Stimulated activated CD4-positive, alpha-beta T cell treated with anti-CD3 and anti-CD28 coated beads, Interleukin-15, amount 100 ng/mL, for 48 hours (primary cell): ENCODE measurements at places on chromosomes 2 and 18.

GRCh38 chr2:235463893-235464292 is 29.9 kb upstream of the AGAP1 start:
- no peak for DNase-seq

DNA sequence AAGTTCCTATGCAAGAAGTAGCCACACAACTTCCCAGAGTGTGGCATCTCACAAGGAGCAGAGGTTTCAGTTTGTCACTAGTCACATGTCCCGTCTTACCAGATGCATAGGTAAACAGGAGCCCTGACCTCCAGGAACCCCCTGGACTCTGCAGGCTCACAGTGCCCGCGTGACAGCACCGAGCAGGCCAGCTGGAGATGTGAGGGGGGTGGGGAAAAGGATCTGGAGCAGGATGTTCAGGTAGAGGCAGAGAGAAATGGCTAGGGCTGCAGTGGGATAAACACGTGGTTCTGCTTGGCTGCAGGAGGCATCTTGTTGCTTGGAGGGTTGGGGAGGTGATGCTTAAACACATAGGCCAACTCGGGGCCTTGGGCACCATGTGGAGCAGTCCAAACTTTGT is 54.2 kb downstream of the IMPA2 start:
- DNase-seq = no peak

DNA sequence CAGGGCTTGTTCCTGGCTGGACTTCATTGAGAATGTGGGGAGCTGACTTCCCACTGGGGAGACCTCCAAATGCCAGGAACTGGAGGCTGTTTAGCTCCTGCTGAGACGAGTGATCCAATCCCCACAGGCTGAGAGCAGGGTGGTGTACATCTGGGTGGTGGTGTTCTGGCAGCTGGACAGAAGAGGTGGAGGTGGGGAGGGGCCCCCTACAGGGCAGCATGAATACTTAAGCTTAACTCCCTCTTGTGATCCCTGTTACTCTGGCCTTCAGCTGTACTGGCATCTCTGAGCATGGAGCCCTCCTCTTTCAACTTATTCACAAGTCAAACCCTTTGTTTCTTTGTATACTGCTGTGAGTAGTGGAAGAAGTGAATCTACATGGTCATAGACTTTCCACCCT is 167.8 kb upstream of the LYPD1 start:
- no peak for DNase-seq

DNA sequence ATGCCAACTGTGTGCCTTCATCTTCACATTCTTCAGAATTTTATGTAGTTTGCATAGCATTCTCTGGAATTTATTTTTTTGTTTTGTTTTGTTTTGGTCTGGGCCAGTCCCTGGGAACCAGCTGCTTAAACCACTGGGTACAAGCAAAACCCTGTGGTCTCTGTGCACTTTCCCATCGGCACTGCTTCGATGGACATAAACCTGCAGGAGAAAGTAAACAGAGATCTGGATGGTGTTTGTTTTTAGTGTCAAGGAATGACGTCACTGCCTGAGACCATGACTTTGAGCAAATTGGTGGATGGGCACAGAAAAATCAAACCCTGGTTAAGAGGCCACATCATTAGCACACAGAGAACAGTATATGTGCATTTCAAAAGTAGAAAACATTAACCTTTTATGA is 64.7 kb upstream of the RASGRP3 start:
- no peak for DNase-seq

DNA sequence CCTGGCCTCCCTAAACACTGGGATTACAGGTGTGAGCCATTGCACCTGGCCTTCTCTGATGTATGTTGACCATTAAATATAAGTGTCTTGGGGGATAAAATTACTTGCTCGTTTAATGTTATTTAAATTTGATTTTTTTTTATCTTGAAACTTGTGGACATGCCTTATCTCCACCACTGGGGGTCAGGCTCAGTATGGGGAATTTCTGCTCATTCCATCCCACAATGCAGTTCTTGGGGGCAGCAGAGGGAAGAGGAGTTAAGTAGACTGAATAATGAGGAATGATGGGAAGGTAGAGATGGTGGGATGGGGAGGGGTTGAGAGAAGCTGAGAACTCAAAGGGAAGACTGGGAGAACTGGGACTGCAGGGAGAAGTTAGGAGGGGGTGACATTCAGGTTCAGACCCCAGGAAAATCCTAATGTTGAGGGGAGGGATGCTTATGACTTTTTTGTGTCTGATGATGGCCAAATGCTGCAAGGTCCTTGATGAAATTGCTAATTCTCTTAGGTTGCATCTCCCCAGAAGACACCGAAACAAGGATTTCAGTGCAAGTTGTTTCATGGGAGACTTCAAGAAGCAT is 174.2 kb downstream of the MIB1 start:
- DNase-seq = no peak

- DNase-seq = peak; percentile 76
Observed at GRCh38 chr18:57437766-57438671, 2.8 kb downstream of the ONECUT2 start.

GRCh38 chr2:204687776-204688175 is 142.5 kb downstream of the PARD3B start:
- DNase-seq = no peak

GRCh38 chr2:1405967-1406366 is 7.3 kb upstream of the TPO start:
- no peak for DNase-seq

DNA sequence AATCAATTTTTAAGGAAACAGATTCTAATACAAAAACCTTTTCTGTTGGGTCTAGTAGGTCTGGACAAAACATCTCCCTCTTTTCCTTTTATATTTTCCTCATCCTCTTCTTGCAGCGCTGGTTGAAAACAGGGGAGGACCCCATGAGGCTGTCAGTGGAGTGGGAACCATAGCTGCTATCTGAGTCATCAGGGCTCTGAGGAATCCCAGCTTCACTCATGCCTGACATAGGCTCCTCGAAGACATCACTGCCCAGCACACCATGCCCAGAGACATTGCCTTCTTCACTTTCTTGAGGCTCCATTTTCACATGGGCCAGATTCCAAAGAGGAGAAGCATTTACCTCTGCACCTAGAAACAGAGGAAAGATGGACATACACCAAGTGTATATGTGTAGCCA is 10.0 kb downstream of the SUPT7L start:
- no peak for DNase-seq

DNA sequence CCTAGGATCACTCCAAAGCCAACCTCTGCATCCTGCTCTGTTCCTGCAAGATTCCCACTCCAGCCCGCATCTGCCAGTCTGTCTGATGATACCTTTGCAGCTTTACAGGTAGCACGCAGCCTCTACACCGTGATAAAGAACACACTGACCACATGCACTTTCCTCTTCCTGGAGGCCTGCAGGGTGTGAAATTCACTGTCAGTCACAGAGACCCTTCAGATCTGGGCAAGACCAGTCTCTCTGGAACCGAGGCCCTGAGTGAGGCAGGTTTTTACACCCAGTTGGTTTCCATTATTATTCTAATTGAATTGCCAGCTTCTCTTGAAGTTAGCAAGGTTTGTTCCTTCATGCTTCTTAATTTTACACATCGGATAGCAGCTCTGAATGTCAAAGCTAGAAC is 30.5 kb upstream of the TWIST2 start:
- no peak for DNase-seq

GRCh38 chr2:144607099-144607498 is 87.2 kb upstream of the ZEB2 start:
- no peak for DNase-seq
